NCI-H1436 treated with DMSO at 0.1 percent for 48 hours (cell line): ENCODE measurements at places on chromosomes 11 and 22.

DNA sequence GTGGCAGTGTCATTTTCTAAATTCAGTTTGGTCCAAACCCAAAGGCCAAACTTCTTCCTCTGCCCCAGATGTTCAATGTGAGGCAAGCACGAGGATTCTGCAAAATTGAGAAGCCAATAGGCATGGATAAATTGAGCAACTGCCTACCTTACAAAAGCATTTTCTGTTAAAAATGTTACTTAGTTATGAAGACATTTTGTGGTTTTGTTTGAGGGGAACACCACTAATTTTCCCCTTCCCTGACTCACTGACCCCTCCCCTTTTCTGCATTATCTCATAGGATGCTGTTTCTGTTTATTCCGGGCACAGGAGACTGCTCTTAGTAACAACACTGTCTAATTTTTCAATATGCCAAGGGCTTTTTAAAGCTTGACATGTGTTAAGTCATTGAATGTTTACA, 462.8 kb downstream of the INSC start:
- no peak for DNase-seq

GRCh38 chr22:39409516-39410029, 10.0 kb downstream of the TAB1 start:
- no peak for DNase-seq

DNA sequence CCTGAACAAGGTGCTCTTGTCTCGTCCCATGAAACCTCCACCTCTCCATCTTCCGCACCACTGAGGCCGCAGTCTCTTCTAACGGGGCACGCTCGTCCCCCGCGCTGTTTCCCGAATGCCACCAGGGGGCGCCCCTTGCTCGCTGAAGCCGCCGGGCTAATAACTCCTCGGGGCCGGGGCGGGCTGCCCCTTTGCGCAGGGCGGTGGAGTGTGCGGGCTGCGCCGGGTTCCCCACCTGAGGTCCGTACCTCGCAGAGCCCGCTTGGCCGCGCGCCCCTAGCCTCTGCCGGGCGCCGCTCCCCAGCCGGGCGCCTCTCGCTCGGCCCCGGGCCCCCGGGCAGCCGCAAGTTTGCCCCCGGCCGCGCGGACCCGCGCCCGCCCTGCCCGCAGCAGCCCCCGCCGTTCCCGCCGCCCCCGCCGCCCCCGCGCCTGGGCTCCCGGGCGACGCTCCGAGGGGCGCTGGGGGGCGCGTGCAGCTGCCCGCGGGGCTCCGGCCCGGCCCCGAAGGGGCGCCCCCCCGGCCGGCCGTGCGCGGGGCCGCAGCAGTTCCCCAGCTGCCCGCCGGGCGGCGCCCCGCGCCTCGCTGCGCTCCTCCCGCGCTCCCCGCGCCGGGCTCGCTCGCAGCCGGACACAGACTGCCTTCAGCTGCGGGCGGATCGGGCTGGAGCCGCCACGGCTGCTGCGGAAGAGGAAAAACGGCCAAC, at the start of gene GRIK4:
TSS of gene GRIK4 (plus strand) at position 633 of the 704 bp plus-strand sequence. CDS start 148,571 bp downstream, outside the sequence.
- DNase-seq = no peak

DNA sequence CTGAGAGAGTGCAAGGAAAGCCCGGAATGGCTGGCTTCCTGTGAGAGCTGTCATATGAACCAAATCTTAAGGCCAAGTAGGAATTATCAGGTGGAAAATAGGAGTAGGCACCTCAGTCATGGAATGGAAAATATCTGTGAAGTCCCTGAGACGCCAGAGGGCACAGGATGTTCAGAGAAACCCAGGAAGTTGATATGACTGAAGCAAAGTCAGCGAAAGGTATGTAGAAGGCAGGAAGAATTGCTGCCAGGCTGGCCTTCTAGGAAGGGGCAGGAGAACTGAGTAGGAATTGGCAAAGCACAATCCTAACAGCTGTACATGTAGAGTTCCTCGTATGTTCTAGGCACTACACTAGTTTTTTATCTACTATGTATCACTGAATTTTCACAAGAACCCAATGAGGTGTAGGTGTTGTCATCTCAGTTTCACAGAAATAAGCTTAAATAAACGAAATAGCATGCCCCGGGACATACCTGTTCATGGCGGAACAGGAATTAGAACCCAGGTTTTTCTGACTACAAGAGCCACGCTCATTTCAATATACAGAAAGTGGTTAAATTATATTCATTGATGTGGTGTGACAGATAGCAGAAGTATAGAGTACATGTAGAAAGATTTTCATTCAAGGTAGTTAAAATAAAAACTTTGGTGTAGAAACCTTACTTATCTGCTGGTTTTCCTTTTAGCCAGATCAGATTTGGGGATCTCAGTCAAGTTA, 17.0 kb downstream of the HMGXB4 start:
- DNase-seq = no peak

DNA sequence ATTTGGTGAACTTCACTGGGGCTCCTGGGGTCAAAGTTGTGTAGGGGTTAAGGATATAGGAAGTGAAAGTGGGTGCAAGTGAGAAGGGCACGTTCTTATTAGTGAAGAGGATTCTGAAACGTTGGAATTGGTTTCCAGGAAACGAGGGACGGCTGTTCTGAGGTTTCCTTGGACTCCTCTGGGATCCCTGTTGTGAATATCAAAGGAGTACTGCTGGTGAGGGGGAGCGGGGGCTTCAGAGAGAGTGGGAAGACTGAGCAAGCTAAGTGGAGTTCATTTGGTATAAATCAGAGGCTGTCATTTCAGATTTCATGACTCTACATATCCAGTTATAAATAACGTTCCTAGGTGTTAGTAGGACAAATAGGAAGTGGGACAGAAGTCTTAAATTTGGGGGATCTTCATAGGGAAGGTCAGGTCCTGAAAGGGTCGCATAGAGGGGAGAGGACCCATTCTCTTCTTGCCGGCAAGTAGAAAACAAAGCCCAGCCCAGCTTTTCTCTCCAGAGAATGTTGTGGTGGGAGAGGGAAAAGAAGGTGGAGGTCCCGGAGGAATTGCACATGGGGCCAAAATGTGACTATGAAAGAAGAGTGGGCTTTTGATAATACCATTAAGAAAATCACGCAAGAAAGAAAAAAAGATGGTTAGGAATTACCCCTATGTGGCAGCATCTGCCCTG, 1.1 kb upstream of the NELL1 start:
- DNase-seq = no peak

GRCh38 chr22:43476751-43477725, 65.2 kb downstream of the MPPED1 start:
- no peak for DNase-seq

DNA sequence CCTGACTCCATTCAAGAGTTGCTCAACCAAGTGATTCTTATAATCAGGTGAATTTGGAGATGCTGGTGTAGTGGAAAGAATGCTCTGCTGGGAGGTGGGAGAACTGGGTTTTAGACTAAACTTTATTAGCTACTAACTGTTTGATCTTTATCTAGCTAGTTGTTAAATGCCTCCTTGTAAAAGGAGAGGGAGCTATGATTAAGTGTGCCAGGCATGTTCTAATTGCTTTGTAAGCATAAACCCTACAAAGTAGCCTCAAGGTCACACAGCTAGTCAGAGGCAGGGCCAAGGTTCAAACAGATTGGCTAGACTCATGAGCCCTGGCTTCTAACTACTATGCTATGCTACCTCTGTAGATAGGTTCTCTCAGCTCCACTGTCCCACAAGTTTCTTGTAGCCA, 105.5 kb downstream of the NXPE2 start:
- no peak for DNase-seq
